ENCODE measurements at places on chromosomes 3 and 15.

- DNase-seq, result peak; percentile 28
Measured at GRCh38 chr15:49832511-49832910, 211.7 kb downstream of the DTWD1 start.

DNA sequence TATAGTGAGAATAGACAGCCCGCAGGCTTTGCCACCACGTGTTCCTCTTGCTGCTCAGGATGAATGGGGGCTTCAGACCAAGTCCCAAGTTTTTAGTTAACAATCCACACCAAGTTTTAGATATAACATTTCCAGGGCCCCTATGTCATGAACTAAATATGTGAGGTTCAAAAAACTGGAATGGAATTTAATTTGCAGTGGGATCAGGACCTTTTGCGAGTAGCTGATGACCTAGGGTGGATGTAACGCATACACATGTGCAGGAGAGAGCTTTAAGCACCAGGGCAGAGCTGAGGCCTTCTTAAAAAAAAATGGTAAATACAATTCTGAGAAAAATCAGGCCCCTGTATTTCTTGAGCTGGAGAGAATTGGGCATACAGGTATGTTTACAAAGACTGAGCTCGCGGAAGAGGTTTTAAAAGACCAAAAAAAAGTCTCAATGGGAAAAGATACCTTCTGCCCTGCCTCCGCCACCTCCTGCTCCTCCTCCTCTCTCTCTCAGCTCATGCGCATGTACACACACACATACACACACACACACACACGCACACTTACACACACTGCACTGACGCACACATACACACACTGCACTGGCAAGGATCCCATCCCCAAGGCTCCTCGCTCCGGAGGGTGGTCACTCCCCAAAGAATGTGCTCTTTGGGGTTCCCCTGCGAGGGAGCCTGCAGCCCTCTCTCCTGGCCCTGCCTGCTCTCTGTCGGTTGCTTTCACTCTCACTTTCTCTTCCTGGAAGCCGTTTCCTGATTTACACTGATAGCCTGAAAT lies 48.2 kb upstream of the IGF1R start:
- DNase-seq, result no peak

GRCh38 chr3:113143353-113143752 lies 68.0 kb upstream of the BOC start:
- DNase-seq, result no peak

DNA sequence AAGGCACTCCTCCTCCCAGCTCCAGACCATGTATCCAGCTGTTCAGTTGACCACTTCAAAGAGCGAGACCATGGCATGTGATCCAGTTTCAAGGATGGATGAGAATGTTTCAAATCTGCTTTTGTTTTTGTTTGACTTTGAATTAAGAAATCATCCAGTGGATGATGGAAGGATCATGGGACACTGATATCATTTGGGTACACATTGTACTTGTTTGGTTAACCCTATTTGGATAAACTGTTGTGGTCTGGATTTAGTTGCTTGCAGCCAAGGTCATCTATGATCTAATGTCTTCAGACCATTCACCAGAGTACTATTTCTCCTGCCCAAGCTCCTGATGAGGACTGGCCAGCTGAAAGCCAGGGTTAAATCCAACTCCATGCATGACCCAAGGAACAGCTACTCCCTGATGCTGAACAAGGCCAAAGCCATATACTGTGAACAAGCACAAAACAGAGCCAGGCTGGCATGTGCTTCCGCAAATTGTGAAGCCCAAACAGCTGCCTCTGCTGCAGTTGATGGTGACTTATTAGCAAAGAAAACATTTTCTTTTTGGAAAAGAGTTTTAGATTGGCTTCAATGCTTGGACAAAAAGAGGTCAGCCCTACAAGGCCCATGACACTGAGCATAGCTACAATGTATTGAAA lies 5.2 kb upstream of the ADAMTS17 start:
- no peak for DNase-seq

GRCh38 chr15:29942143-29942542 lies 119.9 kb upstream of the TJP1 start:
- no peak for DNase-seq

- no peak for DNase-seq
Measured at GRCh38 chr3:144104679-144105078, 133.1 kb downstream of the DIPK2A start.

DNA sequence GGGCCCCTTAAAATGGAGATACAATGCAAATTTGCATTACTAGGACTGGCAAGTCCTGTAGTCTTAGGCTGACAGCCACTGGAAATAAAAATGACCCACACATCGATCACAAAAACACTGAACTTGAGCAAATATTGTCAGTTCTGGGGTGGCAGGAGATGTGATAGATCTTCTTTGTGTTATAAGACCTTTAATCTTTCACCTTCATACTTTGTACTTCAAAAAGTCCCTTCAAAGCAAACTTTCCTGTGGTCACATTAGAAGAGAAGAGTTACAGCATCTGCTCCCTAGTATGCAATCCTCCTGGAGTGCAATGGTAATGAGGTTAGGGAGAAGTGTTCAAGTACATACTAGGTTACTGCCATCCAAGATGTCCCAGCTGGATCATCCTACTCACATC lies 149.4 kb upstream of the KCNMB2 start:
- no peak for DNase-seq

- DNase-seq, result no peak
Measured at GRCh38 chr3:118186051-118186450, 848.6 kb downstream of the IGSF11 start.

GRCh38 chr3:187746059-187746441 lies 782 bp upstream of the BCL6 start:
- DNase-seq, result no peak

DNA sequence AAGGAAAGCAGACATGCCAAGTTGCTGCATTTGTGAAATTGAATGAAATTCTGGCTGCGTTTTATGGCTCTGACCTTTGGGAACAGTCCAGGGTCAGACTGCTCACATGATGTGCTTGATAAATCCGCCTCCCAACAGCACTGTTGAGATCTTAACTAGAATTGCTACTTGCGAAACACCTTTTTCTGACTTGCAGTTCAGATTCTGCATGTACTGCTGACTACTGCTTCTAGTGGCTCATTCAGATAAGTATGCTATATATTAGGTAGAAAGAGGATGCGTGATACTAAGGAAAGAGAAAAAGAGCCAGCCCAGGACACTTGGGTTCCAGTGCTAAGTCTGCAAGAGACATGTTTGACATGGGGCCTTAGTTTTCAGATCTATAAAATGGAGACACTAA lies 129.4 kb downstream of the LPP start:
- no peak for DNase-seq

DNA sequence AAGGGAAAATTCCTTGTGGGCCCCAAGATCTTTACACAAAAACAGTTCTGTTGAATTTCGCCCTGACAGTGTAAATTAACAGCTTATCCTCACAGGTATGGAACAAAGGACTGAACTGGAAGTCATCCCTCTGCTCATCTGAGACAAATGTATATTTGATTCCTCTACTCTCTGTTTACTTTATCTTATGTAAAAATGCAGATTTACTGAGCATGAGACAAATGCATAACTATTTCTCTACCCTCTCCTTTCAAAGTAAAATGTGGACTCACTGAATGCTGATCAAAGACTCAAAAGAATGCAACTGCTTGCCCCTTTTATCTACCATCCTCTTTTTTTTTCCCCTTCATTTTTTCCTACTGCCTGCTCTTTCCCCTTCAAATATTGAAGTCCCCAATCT lies 98.6 kb upstream of the CRBN start:
- no peak for DNase-seq

- DNase-seq, result no peak
Measured at GRCh38 chr3:106386050-106386449, 517.2 kb upstream of the CBLB start.

DNA sequence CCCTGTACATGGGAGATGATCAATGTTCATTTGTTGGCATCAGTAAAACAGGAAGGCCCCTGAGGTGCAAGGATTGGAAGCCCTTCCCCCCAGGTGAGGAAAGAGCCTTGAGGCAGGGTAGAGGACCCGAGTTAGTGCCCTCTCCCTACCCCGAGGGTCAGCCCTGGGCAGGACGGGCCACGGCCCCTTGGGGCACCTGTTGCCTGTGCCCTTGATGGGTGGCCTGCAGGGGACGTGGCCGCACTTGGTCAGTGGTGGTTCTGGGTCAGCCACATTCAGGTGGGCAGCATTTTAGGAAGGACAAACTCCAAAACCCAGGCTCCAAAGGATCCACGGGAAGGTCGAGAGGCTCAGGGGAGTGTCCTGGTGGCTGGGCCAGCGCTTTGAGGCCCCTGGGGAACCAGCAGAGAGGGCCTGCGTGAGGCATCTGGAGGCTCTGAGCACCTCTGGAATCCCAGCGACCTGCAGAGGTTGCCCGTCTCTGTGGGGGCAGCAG lies 15.8 kb upstream of the RPUSD3 start:
- no peak for DNase-seq

DNA sequence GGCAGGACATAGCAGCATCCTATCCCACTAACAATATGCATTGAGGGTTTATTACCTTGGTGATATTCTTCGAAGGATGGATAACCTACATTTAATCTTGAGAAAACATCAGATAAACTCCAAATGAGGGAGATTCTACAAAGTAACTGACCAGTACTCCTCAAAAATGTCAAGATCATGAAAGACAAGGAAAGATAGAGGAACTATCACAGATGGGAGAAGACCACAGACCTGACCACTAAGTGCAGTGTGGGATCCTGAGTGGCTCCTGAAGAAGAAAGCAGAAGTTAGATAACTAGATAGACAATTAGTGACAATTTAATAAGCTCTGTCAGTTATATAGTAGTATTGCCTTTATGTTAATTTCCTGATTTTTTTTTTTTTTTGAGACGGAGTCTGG lies 17.7 kb upstream of the CGNL1 start:
- no peak for DNase-seq

DNA sequence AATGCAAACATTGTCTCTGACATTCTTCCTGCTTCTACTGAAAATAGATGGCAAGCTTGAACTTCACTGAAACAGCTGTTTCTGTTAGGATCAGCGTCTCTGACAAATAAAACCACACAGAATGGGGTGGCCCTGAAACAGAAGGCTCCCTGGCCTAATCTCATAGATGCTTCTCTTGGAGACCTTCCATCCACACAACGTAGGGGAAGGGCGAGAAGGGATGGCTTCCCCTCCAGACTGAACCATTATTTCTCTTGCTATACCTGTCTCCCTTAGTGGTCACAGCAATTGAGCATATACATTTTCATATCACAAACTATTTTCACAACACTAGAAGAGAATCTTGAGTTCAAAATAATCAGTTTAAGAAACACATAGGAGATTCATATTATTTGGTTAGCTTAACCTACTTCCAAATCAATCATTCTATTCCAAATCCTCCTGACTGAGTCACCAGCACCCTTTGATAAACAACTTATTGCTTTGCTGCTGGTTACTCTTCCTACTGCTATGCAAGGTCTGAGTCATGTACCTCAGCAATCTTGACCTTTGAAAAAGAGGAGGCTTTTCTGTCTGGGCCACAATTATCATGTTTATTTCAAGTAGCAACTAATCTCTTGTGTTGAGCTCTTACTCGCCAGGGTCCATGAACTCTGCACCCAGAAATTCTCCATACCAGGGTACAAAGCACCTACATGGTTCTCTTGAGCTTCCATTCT lies 45.5 kb downstream of the CBLB start:
- DNase-seq, result no peak

GRCh38 chr3:15014606-15015328 lies 50.3 kb downstream of the MRPS25 start:
- DNase-seq, result no peak

- DNase-seq, result no peak
Measured at GRCh38 chr3:138694287-138695007, 85.9 kb downstream of the FAIM start.

GRCh38 chr3:183211352-183211751 lies 41.7 kb upstream of the B3GNT5 start:
- no peak for DNase-seq

DNA sequence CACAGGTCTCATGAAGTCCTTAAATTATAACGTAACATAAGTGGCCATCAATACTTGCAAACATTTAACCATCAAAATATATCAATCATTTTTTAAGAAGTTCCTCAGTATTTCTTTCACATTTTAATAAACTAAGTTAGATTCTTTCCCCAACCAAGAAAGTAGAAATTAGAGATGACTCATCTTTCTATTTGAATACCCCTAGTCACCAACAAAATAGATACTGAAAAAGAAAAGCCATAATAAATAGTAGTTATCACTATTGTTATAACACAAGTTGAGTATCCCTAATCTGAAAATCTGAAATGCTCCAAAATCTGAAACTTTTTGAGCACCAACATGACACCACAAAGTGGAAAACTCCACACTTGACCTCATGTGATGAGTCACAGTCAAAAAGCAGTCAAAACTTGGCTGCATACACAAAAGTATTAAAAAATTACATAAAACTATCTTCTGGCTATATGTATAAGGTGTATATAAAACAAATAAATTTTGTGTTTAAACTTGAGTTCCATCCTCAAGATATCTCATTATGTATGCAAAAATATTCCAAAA lies 3.7 kb downstream of the SHQ1 start:
- no peak for DNase-seq

GRCh38 chr15:88139936-88140335 lies 116.6 kb downstream of the NTRK3 start:
- no peak for DNase-seq

DNA sequence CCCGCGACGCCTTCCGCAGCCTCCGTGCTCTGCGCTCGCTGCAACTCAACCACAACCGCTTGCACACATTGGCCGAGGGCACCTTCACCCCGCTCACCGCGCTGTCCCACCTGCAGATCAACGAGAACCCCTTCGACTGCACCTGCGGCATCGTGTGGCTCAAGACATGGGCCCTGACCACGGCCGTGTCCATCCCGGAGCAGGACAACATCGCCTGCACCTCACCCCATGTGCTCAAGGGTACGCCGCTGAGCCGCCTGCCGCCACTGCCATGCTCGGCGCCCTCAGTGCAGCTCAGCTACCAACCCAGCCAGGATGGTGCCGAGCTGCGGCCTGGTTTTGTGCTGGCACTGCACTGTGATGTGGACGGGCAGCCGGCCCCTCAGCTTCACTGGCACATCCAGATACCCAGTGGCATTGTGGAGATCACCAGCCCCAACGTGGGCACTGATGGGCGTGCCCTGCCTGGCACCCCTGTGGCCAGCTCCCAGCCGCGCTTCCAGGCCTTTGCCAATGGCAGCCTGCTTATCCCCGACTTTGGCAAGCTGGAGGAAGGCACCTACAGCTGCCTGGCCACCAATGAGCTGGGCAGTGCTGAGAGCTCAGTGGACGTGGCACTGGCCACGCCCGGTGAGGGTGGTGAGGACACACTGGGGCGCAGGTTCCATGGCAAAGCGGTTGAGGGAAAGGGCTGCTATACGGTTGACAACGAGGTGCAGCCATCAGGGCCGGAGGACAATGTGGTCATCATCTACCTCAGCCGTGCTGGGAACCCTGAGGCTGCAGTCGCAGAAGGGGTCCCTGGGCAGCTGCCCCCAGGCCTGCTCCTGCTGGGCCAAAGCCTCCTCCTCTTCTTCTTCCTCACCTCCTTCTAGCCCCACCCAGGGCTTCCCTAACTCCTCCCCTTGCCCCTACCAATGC lies 2.0 kb downstream of the ISLR start:
- DNase-seq, result no peak

DNA sequence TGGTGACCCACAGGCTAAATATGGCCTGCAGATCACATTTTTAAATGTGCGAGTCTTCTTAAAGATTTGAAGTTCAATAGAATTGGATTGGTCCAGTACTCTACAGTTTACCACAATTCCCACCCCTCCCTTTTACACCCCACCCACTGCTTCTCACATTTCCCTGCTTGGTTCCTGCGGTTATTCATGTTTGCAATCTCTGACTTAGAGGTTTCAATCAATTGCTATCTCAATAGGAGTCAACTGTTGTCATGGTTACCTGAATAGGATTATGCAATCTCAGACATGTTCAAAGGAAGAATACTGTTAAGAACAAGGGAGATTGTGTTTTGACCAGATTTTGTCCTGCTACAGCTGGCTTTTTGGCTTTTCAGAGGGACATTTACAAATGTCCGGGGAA lies 4.9 kb upstream of the C3orf49 start:
- DNase-seq, result no peak
